ENCODE measurements at places on chromosomes 12 and 14.

GRCh38 chr12:57158665-57159064, 11.2 kb upstream of the LRP1-AS start:
- no peak for DNase-seq

GRCh38 chr14:28599605-28600004, 167.0 kb upstream of the FOXG1 start:
- DNase-seq = no peak

- DNase-seq = no peak
Observed at GRCh38 chr12:20274008-20274407, 94.3 kb upstream of the PDE3A start.

DNA sequence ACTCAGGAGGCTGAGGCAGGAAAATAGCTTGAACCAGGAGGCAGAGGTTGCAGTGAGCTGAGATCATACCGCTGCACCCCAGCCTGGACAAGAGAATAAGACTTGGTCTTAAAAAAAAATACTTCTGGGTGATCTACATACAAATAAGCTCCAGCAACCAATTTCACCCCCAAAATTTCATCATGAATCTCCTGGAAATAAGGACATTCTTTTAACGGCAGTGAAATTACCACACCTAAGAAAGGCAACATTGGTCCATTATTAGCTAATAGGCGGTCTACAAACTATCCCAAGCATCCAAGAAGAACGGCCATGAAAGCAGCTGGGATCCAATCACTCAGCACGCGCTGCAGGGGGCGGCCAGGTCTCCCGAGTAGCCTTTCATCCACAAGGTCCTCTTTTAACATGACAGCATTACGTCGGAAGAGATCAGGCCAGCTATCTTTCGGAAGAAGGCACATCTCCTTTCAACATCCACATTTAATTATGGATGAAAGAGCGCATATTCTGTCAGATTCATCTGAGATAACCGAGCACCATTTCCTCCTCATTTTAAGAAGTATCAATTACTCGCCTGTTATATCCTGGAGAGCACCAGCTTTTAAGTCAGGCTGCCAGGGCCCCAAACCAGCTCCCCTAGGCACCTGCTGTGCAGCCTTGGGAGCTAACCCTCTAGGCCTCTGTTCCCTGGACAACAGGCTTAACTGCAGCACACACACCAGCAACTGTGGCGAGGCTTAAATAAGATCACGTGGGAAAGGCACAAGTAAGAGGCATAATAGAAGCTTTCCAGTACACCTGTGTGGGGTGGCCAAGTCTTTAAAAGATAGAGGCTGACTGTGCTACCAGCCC, 4.2 kb downstream of the SLC15A4 start:
- DNase-seq = no peak

DNA sequence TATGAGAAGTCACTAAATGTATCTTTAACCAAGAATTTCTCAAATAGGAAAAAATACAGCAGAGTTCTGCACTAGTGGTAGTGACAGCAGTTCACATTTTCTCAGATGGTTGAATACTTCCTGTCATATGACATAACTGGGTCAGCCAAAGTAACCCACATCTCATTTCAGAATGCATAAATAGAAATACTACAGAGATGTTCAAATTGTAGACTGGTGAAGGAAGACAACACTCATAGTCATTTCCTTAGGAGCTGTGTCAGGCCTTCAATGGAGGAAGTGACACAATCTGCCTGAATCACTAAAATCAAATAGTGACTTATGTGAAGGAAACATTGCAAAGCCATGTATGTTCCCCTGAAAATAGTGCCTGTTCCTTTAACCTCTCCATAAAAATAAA, 32.4 kb downstream of the FERMT2 start:
- DNase-seq = no peak

GRCh38 chr12:23564451-23565152, 384.9 kb downstream of the SOX5 start:
- DNase-seq = no peak

GRCh38 chr12:124852329-124852831, 11.3 kb downstream of the SCARB1 start:
- DNase-seq = no peak

DNA sequence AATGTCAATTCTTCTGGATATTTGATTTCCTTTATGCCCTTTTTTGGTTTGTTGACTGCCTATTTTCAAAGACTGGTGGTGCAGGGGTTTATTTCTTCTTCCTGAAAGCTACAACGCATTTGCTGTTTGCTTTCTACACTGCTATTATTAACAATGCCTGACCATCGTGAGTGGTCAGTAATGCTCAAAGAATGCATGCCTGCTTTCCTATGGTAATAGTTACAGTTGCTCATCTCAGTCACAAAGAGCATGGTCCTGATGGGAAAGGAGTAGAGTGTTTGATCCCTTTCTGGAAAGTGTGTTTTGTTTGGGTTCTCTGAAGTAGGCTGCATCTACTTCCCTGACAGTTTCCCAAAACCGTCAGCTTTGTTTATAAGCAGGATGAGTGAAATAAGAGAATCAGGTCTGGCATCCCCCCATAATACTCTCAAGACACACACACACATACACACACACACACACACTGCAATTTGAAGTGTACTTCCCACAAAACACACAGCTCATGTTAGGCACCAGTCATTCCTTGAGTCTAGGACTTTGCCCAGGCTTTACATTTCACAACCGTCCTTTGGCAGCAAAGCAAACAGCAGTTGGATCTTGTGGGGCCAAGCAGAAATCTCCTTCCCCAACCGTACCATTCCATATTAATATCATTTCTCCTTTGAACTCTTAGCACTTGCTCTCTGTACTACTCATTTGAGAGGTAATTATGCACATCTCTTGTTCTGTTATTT, 56.6 kb downstream of the SUDS3 start:
- DNase-seq = no peak

- no peak for DNase-seq
Observed at GRCh38 chr12:97167598-97167997, 260.5 kb downstream of the NEDD1 start.

Measured in activated T-helper 1 cell treated with Interleukin-2 at 50 U/mL for 16 hours (primary cell).